ENCODE measurements at places on chromosomes 5 and 9. TPM values are rescaled to one million over a fixed set of nuclear protein-coding genes. Genes with fewer than 3 reads are reported as not detected.

MORN5 gene
- not detected for total RNA-seq

FYB1 gene
- total RNA-seq: not detected

LRRC19 gene
- total RNA-seq: not detected

BSPRY gene
- total RNA-seq: not detected

ANKRD55 gene
- total RNA-seq: 0.47 TPM

SOHLH1 gene
- total RNA-seq: not detected

NUP188 gene
- total RNA-seq: 47.5 TPM

SLCO4C1 gene
- total RNA-seq: 0.29 TPM

DPYSL3 gene
- 67.0 TPM for total RNA-seq
